Astrocyte of the hippocampus (primary cell): ENCODE measurements at places on chromosomes 12 and 14.

- peak; percentile 80 for DNase-seq
These were observed 363.8 kb downstream of the NAV3 start for GRCh38 chr12:78194448-78194847.

DNA sequence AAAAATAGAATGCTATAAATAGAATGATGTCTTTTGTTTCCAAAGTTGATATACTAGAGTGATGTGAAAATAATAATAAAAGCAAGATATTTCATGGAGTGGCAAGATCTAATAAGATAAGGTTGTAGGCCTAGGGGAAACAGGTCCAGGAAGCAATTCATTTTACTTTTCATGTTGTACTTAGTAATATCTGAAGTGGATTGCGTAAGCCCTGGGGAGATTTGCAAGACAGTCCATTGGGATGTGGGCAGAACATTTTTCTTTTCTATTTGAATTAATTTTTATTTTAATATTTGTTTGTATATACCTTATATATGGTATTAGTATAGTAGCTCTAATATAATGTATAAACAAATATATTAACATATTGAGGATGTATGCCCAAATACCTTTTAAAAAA, 7.5 kb downstream of the NUBPL start:
- no peak for DNase-seq

- no peak for DNase-seq
These were observed 1.4 kb upstream of the RACGAP1 start for GRCh38 chr12:50026691-50027090.

- DNase-seq: peak; percentile 64
These were observed 5.5 kb downstream of the AJUBA start for GRCh38 chr14:22976620-22977433.

- DNase-seq: no peak
These were observed 41.7 kb downstream of the LARP4 start for GRCh38 chr12:50442178-50442908.
